ENCODE measurements at places on chromosomes 11 and 22.

GRCh38 chr11:109062445-109062844 lies 359.5 kb upstream of the C11orf87 start:
- DNase-seq, result no peak

DNA sequence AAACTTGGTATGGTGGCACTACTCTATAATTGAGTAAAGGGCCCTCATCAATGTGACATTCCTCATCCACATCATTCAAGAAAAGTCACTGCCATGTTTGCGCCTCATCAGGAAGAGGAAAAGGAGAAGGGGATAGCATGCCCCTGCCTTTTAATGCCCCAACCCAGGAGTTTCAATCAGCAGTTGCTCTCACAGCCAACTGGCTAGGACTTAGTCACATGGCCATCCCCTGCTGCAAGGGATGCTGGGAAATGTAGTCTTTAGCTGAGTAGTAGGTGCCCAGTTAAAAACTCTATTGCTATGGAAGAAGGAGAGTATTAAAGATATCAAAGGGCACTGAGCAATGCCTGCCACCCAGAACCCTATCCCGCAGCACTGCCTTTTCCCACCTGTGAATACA lies 10.9 kb upstream of the CCND1 start:
- DNase-seq, result no peak

DNA sequence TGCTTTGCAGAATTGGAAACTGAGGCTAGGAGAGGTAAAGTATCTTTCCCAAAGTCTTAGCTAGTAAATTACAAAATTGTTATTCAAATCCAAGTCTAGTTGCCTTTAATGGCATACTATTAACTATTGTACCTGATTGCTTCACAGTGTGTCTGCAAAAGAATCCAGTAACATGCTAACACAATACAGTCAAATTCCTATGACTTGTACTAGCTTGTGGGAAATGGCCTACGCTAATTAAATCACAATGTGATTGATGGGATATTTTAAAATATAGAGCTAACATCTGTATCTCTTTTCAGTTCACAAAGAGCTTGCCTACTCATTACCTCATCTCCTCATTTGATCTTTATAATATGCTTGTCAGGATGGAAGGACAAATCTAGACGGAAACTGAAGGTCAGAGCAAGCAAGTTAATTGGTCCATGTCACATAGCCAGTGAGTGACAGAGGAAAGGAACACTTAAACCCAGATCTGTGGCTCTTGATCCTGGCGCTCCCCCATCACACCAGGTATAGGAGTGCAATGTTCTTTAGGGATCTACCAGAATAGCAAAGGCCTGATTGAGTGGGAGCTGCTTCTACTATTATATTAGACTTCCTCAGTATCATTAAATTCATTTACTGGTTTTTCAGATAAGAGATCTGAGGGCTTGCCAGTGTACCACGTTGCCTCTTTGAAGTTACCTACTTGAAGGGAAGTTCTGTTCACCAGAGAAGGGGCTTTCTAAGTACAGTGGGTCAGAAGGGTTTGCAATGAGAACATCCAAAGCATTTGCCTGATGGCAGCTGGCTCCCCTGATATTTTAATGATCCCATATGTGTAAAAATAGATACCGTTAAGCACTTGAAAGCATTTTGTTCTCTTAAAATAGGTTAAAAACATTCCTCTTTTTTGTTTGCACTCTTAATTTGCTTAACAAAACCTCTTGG lies 213.6 kb upstream of the SESN3 start:
- no peak for DNase-seq

DNA sequence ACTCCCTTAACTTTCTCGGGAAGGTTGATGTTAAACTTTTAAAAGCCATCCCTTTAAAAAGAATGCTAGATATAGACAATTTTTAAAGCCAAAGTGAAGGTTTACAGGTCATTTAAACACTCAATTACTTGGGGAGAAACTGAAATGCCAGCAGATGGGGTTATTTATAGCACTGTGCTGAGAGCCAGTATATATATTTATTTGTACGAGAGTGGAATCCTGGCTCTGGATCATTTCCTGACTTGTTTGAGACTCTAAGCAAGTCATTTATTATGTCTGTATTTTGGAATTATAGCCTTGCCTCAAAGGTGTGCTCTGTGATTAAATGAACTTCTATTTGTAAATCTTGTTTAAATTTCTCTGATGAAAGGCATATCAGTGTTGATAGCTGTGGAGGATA lies 6.8 kb upstream of the ZBED5 start:
- no peak for DNase-seq

DNA sequence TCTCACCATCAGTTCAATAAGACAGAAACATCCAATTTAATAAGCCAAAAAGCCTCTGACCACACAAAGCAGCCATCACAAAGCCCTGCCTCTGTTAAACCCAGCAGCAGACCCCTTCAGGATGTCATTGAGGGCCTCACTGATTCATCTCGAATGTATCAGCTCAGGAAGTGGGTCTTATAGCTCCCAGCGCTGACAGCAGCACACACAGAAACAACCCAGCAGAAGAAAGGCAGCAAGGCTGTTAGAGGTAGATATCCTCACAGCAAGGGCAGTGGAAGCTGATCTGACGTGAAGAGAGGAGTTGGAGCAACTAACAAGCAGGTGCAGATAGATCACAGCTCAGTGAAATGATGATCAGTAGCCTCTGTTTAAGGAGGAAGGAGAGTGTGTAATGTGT lies 86.2 kb upstream of the NCAM1 start:
- DNase-seq, result no peak

Data from CD4-positive, alpha-beta T cell treated with Interleukin-1 beta for 1 hour (primary cell).